ENCODE measurements at places on chromosomes 11 and 22.

DNA sequence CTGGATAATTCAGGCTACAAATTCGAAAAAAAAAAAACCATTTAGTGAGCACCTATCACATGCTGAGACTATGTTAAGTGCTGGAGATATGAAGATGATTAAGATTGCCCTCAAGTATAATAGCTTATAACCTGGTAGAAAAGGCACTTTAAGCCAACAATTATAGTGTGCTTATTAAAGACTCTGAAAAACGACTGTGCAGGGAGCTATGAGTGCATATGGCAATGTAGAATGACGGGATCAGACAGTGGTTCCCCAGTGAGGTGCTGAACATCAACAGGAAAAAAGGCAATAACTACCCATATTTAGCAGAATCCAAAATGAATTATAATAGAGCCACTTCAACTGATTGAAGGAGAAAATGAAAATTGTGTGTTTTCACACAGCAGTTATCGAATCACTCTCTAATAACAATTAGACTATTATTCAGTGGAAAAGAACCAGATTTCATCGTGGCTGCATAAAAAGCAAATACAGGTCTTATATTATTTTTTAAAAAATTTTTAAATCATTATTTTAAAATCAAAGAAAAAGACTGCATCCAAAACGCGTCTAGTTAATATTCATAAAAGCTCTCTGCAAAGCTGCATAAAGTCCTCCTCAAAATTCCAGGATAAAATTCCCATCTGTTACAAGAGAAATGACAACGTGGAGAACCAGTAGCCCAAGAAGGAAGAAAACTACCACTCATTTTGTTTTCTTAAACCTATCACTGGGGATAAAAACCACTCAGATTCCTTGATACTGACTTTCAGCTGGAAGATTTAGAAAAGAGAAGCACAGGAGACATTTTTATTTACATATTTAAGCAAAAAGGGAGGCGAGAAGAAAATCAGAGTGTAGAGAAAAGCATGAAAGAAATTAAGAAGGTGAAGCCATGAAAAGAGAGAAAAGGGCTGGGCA, 1.1 kb downstream of the MTMR2 start:
- DNase-seq = peak; percentile 12

- no peak for DNase-seq
Measured at GRCh38 chr11:19651653-19652052, 61.0 kb upstream of the NAV2 start.

- DNase-seq = no peak
Measured at GRCh38 chr11:115931548-115932083, 427.4 kb upstream of the CADM1 start.

DNA sequence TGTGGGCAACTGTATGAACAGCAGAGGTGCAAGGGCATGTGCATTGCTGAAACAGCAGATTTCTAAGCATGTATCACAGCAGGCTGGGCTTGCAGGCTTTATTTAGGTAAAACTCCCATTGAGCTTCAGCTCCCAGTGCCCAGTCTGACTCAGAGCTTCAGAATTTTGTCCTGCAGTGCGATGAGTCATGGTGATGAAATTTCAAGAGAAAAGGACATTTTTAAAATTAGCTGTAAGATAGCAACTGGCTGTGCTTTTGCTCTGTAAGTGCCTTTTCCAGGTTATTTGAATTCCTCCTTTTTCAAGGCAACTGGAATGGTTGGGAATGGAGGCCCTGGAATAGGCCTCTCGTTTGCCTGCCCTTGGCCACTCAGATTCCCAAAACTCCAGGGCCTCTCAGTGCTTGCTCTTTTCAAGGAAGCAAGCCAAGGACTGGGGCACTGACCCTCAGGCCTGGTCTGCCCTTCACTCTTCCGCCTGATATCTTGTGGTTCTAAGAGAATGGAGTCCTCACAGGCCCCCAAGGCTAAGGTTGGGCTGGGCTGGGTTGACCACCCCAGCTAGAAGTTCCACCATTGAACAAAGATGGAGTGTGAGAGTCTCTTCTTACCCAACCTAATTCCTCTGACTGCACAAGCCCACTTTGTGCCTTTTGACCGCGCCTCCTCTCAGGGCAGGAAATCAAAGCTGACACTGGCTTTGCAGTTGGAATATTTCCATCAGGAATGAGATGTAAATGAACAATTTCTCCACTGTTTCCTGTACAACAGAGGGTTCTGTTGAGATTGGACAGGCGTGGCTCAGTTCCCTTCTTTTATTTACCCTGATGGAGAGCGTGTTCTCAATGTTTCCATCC, 59.5 kb upstream of the PRSS23 start:
- DNase-seq = peak; percentile 98

DNA sequence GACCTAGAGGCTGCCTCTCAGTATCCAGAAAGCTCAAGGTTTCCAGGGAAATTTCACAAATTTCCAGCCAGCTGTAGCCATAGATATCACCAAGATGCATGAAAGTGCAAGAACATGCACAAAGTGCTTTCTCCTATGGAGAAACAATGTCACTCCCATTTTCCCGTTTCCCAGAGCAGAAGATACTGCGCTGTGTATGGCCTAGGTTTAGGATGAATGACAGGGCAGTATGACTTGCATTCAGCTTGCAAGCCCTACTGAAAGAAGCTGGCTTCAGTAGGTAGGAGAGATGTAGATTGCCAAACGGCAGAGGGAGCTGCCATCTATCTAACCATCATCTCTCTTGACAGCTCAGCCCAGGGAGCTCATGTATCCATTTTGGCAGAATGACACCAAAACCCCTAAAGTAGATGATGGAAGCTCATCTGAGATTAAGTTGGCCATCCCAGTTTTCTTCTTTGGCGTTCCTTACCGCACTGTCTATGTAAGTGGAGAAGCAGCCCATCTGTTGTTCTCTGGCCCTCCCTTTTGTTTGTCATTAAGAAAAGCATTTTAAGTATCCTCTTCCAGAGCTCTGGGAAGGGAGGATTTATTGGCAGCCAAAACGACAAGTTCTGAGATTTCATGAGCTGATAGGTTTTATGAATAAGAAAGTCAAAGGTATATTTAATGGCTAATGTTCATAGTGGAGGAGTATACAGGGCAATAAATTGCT, 4.6 kb downstream of the TECTA start:
- no peak for DNase-seq

GRCh38 chr22:49521787-49522224, 305.9 kb downstream of the BRD1 start:
- no peak for DNase-seq

DNA sequence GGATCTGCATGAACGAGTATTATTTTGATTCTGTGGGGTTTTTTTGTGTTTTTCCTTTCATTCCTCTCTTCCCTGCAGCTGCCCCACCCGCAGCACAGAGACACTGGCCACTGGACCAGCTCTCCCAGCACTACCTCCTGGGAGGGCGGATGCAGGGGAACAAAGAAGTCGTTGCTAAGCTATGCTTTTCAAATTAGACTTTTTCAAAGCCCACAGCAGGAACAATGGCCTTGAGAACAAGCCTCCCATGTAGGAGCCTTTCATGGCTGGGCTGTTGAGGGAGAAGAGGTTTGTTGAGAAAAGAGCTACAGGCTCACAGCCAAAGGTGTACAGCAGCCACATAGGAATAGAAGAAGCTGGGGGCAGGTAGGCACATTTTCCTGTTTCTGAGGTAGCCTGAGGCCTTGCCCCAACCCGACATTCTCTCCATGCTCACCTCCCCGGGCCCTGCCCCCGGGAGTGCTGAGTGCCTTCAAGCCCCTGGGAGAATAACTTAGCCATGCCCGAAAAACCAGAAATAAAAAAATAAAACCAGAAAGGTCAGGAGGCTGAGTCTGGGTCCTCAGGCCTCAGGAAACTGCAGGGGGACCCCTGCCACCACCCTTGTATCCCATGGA, 20.5 kb upstream of the SYT12 start:
- DNase-seq = no peak

- no peak for DNase-seq
Measured at GRCh38 chr22:25192406-25192805, 7.3 kb upstream of the CRYBB3 start.

GRCh38 chr11:62725646-62726045, 1.6 kb downstream of the HNRNPUL2 start:
- DNase-seq = no peak

Data from fibroblast of skin of scalp (primary cell).